Activated T-cell treated with anti-CD3 and anti-CD28 coated beads, Interleukin-2, amount 50 U/mL, for 72 hours (primary cell): ENCODE measurements at places on chromosomes 5 and 9. TPM values are rescaled to one million over a fixed set of nuclear protein-coding genes. Genes with fewer than 3 reads are reported as not detected.

GRCh38 chr5:2169850-2170760, 287.4 kb upstream of the IRX4 start:
- H3K36me3 ChIP-seq: no peaks in the 10 kb centered on the region
- H3K27me3 ChIP-seq: peaks cover 15% of the 10 kb centered on the region
- no peak for DNase-seq
- no peak overlapping the region for H3K4me3 ChIP-seq

GRCh38 chr9:99349870-99350269, 127.8 kb downstream of the SEC61B start:
- no peaks in the 10 kb centered on the region for H3K4me1 ChIP-seq
- DNase-seq: no peak

- peaks cover 60% of the 10 kb centered on the region for H3K4me1 ChIP-seq
- peaks cover 28% of the 10 kb centered on the region for H3K27me3 ChIP-seq
- no peak overlapping the region for H3K4me3 ChIP-seq
- DNase-seq: peak; percentile 64
Observed at GRCh38 chr5:159412284-159413046, 82.2 kb upstream of the IL12B start.

GRCh38 chr9:132995879-132996278, 17.4 kb downstream of the GFI1B start:
- H3K27ac ChIP-seq: no peak overlapping the region
- H3K4me1 ChIP-seq: peaks cover 16% of the 10 kb centered on the region
- no peak for DNase-seq
- no peak overlapping the region for H3K4me3 ChIP-seq
- no peaks in the 10 kb centered on the region for H3K36me3 ChIP-seq
- H3K27me3 ChIP-seq: peaks cover 40% of the 10 kb centered on the region

GRCh38 chr5:24909210-24909609, 264.4 kb upstream of the CDH10 start:
- H3K36me3 ChIP-seq: peaks cover 1% of the 10 kb centered on the region
- no peak overlapping the region for H3K4me3 ChIP-seq
- H3K27ac ChIP-seq: no peak overlapping the region
- H3K4me1 ChIP-seq: no peaks in the 10 kb centered on the region

DNA sequence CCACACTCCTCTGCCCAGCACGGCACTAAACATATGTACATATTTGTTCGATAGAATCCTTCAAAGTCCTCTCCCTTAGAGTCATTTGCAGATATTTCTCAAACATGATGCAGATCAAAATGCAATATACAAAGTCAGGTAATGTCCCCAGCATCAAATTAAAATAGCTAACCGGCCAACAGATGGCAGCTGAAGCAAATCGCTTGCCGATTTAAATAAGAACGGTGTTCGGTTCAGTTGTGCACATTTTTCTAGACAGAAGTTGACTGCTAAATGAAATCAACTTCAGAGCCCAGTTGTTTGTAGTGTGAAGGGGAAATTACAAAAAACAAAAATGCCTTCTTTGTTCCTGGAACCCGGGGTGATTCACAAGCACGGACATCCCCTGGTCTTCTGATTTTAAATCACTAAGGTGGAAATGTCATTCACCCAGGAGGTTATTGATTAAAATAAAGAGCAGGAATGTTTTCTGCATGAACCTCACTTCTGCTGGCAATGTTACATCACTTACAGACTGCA, 219.2 kb downstream of the EBF1 start:
- H3K4me3 ChIP-seq: peak overlapping the region; percentile 9
- peak overlapping the region; percentile 40 for H3K27ac ChIP-seq
- no peaks in the 10 kb centered on the region for H3K36me3 ChIP-seq
- H3K27me3 ChIP-seq: no peaks in the 10 kb centered on the region
- peaks cover 46% of the 10 kb centered on the region for H3K4me1 ChIP-seq

DNA sequence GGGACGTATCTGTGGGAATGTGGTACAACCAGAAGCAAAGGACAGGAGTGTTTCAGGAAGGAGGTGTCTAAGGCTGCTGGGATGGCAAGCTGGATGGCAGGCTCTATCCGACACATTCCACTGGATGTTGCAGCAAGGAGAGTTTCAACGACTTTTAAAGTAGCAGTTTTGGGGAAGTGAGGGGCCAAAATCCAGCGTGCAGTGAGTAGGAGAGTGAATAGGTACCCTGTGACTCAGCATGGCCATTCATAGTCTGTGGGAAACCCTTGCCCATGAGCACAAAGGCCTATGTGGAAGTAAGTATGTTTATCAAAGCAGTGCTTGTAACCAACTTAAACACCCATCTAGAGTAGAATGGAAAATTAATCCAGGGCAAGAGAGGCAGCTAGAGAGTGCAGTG, 664.7 kb downstream of the ACTL7B start:
- no peaks in the 10 kb centered on the region for H3K4me1 ChIP-seq
- H3K4me3 ChIP-seq: no peak overlapping the region
- no peak overlapping the region for H3K27ac ChIP-seq
- H3K27me3 ChIP-seq: no peaks in the 10 kb centered on the region
- no peaks in the 10 kb centered on the region for H3K36me3 ChIP-seq
- no peak for DNase-seq

GRCh38 chr9:98765256-98765655, 31.1 kb downstream of the ANKS6 start:
- peaks cover 4% of the 10 kb centered on the region for H3K36me3 ChIP-seq
- no peaks in the 10 kb centered on the region for H3K4me1 ChIP-seq
- H3K4me3 ChIP-seq: no peak overlapping the region

DNA sequence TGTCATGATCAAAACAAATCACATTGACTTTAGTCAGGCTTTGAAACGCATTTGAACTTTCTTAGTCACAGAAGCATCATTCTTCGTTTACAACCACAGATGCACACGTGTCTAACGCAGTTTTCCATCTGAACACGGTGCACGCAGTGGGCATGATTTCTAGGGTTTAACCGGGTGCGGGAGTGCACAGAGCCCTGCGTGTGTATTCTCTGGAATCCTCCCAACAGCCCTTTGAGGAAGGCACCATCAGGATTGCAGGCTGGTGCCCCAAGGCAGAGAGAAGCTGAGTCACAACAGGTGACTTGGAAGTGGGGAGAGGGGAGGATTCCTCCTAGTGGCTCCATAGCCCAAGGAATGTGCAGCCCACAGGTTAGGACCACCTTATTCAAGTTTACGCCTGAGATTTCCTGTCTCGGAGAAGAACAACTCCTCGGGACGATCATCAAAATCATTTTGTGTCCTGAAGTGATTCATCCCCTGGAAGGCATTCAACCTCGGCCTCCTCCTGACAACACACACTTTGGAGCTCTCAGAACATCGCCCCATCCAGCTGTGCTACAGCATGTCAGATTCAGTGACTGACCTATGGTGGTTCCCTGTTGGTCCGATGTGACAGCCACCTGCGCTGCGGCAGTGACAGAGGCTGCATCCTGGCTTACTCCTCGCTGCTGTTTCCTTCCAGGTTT, 13.1 kb downstream of the ROPN1L start:
- no peak overlapping the region for H3K4me3 ChIP-seq
- H3K36me3 ChIP-seq: no peaks in the 10 kb centered on the region
- H3K27ac ChIP-seq: no peak overlapping the region
- DNase-seq: no peak
- H3K4me1 ChIP-seq: peaks cover 5% of the 10 kb centered on the region

GRCh38 chr9:126334721-126335621, 8.3 kb downstream of the MVB12B start:
- peaks cover 26% of the 10 kb centered on the region for H3K4me1 ChIP-seq
- no peak overlapping the region for H3K4me3 ChIP-seq
- H3K27ac ChIP-seq: no peak overlapping the region
- no peaks in the 10 kb centered on the region for H3K27me3 ChIP-seq

DNA sequence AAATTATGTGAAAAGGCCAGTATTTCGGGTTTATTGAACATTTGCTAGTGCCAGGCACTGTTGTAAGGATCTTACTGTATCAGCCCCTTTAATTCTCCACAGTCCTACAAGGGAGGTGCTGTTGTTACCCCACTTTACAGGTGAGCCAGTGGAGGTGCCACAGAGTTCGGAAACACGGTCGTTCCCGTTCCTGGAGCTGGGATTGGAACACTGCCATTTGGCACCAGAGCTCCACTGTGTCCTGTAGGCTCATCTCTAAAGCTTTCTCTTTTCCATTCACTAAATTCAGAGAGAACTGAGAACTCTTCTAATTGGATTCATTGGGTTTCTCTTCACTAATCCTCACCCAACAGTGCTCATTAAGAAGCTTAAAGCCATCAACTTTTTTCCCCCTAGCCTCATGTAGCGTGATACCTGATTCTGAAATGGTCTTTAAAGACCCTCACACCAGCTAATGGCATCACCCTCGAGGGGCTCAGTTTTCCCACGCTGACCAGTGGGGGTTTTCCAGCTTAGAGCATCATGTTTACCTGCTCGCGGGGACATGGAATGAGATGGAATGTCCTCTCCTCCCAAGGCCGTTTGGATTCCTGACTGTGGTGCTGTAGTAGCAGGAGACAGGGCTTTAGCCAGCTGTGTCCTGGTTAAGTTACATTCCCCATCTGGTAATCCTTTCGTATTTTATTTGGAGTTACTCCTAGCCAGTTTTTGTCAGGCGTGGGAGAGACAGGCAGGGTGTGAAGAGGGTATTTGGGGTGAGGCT, 5.8 kb downstream of the ERGIC1 start:
- H3K36me3 ChIP-seq: no peaks in the 10 kb centered on the region
- no peak overlapping the region for H3K27ac ChIP-seq
- H3K4me3 ChIP-seq: no peak overlapping the region
- DNase-seq: no peak

DNA sequence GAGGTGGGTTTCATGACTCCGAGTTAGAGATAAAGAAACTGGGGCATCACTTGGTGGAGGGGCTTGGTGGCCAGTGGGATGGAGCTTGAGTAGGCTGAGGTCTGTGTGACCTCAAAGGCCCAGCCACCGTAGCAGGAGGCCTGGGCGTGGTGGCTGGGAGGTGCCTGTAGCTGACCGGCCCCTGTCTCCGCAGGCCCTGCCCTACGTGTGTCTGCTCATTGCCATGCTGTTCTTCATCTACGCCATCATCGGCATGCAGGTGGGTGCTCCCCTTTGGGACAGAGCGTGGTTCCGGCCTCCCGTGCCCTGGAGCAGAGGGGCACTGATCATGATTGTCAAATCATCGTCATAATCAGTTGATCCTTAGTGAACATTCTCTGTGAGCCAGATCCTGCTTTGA, 196.2 kb downstream of the CACNA1B start:
- H3K4me3 ChIP-seq: no peak overlapping the region
- H3K4me1 ChIP-seq: no peaks in the 10 kb centered on the region
- peaks cover 5% of the 10 kb centered on the region for H3K27me3 ChIP-seq
- DNase-seq: no peak
- H3K27ac ChIP-seq: no peak overlapping the region

DNA sequence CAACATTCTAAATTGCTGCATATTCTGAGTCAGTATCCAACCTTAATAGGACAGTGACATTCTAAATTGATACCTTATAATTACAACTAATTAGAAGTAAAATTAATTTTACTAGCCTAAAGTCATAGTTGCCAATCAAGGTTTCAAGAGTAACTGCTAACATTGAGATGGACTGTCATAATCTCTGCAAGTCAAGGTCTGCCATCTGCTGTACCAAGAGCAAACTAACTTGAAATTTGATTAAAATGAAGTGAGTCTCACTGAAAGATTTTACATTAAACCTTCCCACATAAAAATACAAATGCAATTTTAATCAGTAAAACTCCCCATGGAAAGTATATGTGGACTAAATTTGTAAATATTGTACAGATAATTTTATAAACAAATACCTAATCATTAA, 235.3 kb downstream of the PRDM9 start:
- H3K27ac ChIP-seq: no peak overlapping the region
- DNase-seq: no peak
- no peak overlapping the region for H3K4me3 ChIP-seq
- H3K4me1 ChIP-seq: no peaks in the 10 kb centered on the region
- H3K36me3 ChIP-seq: no peaks in the 10 kb centered on the region
- H3K27me3 ChIP-seq: no peaks in the 10 kb centered on the region

DNA sequence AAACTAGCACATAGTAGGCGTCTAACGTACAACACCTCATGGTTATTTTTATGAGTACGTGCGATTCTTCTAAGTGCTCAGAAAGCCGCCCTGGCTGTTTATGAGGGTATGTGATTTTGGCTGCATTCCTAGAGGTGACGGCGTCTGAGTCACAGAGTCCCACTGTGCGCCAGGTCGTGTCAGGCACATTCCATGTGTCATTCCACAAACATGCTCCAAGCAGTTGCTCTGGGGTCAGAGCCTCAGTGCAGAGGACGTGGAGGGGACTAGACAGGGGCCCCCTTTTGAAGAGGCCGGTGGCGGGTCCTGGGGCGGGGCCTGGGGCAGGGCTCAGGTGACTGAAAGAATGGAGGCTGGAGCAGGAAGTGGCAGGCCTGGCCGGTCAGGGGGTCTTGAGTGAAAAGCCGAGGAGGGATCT, 51.9 kb downstream of the NEK6 start:
- H3K4me1 ChIP-seq: peaks cover 16% of the 10 kb centered on the region
- H3K4me3 ChIP-seq: no peak overlapping the region
- no peaks in the 10 kb centered on the region for H3K36me3 ChIP-seq
- DNase-seq: no peak

DNA sequence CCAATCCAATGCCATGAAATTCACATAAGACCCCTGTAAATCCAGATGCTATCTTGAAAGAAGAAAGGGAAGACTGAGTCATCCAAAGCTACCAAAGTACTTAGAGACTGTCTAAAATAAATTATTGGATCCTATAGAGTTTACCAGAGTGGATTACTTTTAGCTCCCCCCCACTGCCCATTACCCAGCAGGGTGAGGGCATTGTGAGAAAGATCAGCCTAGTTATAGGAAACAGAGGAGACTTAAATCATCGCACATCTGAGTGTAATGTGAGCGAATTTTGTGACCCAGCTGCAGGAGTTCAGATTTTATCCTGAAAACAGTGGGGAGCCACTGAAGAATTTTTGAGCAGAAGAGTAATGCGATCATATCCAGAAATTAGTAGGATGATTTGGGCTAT, 1.6 kb upstream of the ENHO start:
- H3K27me3 ChIP-seq: peaks cover 31% of the 10 kb centered on the region
- no peaks in the 10 kb centered on the region for H3K36me3 ChIP-seq
- no peak for DNase-seq
- no peak overlapping the region for H3K4me3 ChIP-seq
- H3K27ac ChIP-seq: no peak overlapping the region

DNA sequence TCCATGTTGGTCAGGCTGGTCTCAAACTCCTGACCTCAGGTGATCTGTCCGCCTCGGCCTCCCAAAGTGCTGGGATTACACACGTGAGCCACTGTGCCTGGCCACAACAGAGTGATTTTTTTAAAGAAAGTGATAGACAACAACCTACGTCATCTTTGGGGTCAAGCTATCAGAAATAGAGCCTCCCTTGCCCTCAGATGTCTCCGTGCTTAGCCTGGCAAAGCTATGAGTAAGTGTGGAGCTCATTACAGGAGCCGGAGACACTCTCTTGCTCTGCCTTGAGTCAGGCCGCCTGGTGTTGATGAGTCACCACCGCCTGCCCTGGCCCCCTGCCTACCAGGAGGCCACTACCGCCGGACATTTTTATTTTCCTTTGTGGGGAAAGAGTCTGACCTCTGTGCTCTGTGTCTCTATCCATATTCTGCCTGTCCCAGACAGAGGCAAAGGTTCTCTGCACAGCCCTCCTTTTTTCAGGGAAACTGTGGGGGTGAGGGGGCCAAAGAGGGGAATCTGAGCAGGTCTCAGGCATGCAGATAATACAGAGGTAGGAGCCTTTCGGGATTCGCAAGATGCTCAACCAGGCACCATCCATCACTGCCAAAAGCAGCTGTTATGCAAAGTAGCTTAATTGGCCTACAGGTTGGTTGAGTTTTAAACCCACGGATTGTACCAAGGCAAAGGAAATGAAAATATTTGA, 123.7 kb upstream of the CPEB4 start:
- H3K27ac ChIP-seq: no peak overlapping the region
- no peaks in the 10 kb centered on the region for H3K36me3 ChIP-seq
- no peaks in the 10 kb centered on the region for H3K4me1 ChIP-seq
- no peaks in the 10 kb centered on the region for H3K27me3 ChIP-seq

Gene ADAMTS6
- 1.6 TPM for total RNA-seq

Gene CLINT1
- total RNA-seq: 60.7 TPM

Gene GHR
- total RNA-seq: not detected

Gene BTNL9
- total RNA-seq: not detected

Gene ZNF618
- total RNA-seq: 0.23 TPM

Gene S1PR3
- total RNA-seq: 0.48 TPM

Gene GMCL2
- total RNA-seq: not detected
